Endothelial cell of umbilical vein (primary cell): ENCODE measurements at places on chromosomes 3 and 15. TPM values are rescaled to one million over a fixed set of nuclear protein-coding genes. Genes with fewer than 3 reads are reported as not detected.
A peak's percentile ranks its signal among the peaks of the same experiment; 100 is the strongest.

Gene ZPLD1
- not detected in 2 replicates for total RNA-seq

GRCh38 chr15:66771351-66771650, 69.3 kb downstream of the SMAD6 start:
- H3K27ac ChIP-seq: no peak overlapping the region
- H3K4me1 ChIP-seq: peaks cover 32% of the 10 kb centered on the region
- DNase-seq: no peak
- H3K4me3 ChIP-seq: no peak overlapping the region
- no peaks in the 10 kb centered on the region for H3K36me3 ChIP-seq
- H3K27me3 ChIP-seq: no peaks in the 10 kb centered on the region

DNA sequence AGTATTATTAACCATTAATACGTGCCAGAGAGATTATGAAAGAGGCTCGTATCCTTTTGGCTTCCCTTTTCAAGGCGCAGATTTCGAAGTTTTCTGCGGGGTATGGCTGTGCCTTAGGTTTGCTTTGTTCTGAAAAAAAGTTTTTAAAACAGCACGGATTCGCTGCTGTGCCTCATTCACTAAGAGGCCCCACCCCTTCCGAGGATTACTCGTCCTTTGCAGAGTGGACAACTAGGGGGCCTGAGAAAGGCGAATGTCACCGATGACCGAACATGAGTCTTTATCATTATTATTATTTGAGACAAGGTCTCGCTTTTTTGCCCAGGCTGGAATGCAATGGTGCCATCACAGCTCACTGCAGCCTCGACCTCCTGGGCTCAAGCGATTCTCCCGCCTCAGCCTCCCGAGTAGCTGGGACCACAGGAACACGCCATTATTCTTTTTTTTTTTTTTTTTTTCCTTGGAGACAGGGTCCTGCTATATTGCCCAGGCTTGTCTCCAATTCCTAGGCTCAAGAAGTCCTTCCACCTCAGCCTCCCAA, 684 bp upstream of the RPS27L start:
- H3K27me3 ChIP-seq: no peaks in the 10 kb centered on the region
- H3K36me3 ChIP-seq: peaks cover 7% of the 10 kb centered on the region
- peak overlapping the region; percentile 88 for H3K4me3 ChIP-seq
- peak; percentile 70 for DNase-seq
- H3K4me1 ChIP-seq: peaks cover 11% of the 10 kb centered on the region
- peak overlapping the region; percentile 71 for H3K27ac ChIP-seq

GRCh38 chr3:22691407-22691806, 511.7 kb upstream of the UBE2E2 start:
- H3K36me3 ChIP-seq: no peaks in the 10 kb centered on the region
- H3K27me3 ChIP-seq: no peaks in the 10 kb centered on the region
- DNase-seq: no peak
- H3K4me3 ChIP-seq: no peak overlapping the region

DNA sequence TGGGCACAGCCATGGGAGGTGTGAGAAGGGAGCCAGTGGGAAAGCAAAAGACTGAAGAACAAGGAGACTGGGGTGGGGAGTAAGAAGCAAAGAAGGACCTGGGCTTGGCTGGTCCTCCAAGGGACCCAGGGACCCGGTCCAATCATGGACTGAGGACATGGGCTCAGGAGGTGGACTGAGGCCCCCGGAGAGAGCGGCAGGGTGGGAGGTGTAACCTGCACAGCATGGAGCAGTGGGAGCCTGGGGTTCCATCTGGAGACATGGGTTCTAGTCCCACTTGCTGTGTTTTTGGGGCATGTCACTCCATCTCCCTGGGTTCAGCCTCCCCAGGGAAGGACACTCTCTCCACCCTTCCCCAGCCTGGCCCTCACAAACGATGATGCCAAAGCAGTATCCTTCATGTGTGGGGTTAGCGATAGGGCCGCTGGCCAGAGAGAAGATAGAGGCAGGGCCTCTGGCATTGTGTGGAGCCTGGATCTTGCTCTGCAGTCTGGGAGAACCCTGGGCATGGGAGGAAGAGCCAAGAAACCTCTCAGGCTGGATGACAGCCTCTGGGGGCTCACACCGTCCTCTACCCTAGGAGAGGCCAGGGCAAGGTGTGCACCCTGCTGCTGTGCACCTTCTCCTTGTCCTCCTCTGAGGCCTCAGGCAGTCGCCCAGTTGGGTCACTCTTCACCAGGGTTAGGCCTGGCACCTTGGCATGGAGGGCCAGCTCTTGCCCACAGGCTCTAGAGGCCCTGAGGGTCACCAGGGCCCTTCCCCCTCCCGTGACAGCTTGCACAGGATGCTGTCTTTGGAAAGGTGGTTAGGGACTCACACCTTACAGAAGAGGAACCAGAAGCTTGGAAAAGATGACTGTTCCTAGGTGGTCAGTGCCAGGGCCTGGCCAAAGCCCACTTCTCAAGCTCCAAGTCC, 26.0 kb downstream of the FBXW12 start:
- H3K4me1 ChIP-seq: peaks cover 10% of the 10 kb centered on the region
- H3K4me3 ChIP-seq: no peak overlapping the region
- DNase-seq: no peak
- H3K36me3 ChIP-seq: no peaks in the 10 kb centered on the region

GRCh38 chr3:20140881-20141280, 45.1 kb downstream of the SGO1 start:
- no peak overlapping the region for H3K4me3 ChIP-seq
- no peaks in the 10 kb centered on the region for H3K36me3 ChIP-seq
- H3K27ac ChIP-seq: no peak overlapping the region
- no peak for DNase-seq

DNA sequence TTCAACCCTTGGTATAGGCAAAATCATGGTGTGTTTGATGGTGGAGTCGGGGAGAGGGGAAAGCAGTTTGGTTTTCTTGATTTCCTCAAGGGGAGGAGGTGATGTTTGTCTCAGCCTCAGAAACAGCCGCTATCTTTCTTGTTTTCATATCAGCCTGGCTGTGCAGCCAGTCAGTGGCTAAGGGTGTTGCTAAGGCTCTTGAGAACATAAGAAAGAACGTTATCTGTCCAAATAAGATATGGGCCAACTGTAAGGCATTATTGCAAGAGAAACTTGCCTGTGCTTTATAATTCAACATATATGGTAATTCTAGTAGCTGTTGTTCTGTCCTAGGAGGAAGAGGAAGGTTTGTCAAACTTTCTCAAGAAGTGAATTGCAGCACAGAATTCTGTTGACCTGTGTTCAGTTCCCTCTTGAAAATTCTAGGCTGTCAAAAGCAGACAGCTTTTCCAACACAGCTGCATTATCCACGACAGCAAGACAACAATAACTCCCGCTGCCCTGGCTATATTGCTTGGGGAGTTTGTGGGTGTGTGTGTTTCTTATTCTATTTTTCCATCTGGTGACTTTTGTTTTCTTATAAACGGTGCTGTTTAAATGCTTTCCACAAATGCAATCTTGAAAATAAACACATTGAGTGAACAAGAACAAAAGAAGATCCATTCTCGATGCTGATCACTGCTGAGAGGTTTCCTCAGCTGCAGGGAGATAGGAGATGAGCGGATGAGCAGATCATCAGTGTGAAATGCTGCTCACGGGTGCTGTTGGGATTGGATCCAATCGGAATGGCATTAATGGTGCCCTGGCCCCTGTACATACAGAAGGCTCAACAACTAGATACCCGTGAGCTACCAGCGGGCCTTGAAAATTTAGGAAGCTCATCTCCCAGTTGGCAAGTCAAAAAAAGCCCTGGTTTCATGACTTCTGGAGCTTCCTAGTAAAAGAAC, 90.8 kb upstream of the TNFAIP8L3 start:
- no peak overlapping the region for H3K27ac ChIP-seq
- no peak overlapping the region for H3K4me3 ChIP-seq
- no peak for DNase-seq

Gene GOLGA8M
- total RNA-seq: 1.0 and 1.6 TPM in 2 replicates
